Activated T-cell treated with anti-CD3 and anti-CD28 coated beads, Interleukin-2, amount 50 U/mL, for 1 hour (primary cell): ENCODE measurements at places on chromosomes 11 and 22.

DNA sequence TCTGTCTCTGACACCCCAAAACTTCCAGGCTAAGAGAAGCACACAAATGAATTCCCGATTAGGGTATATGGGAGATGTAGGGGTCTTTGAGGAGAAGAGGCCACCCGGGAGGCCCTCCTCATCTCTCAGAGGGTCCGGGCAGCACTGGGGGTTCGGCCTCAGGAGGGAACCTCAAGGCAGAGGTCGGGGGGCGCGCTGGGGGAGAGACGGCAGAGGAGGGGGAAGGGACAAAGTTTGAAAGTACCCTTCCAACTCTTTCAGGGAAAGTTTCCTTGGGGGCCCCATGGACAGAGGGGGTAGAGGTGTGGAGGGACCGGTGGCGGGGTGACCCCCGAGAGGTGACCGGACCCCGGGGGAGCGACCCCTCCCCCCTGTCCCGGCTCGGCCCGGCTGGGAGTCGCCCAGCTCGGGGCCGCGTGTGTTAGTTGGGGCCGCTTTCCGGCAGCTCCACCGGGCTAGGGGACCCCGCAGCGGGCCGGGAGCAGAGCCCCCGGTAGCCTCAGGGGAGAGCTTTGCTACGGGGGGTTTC, 3.3 kb upstream of the GCAT start:
- DNase-seq: no peak

GRCh38 chr11:100625041-100625440, 62.0 kb upstream of the ARHGAP42 start:
- DNase-seq: no peak

DNA sequence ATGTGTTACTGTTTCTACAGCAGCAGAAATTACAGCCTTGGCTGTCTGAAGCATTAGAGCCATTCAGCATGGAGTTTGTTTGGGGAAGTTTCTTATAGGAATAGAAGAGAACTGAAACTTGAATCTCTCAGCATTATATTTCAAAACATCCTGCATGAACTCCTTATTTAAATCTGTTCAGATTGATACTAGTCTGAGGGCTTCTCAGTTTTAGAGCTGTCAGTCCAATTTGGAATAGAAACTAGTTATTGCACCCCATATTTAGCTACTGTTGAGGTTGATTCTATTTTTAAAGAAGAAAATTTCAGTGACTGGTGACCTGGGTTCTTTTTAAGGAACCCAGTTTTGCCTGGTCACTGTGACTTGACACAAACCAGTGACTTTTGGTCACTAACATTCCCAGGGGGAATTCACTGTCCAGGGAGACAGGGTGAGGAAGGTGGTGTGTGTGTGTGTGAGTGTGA, 126.0 kb upstream of the TTC12 start:
- DNase-seq: no peak

DNA sequence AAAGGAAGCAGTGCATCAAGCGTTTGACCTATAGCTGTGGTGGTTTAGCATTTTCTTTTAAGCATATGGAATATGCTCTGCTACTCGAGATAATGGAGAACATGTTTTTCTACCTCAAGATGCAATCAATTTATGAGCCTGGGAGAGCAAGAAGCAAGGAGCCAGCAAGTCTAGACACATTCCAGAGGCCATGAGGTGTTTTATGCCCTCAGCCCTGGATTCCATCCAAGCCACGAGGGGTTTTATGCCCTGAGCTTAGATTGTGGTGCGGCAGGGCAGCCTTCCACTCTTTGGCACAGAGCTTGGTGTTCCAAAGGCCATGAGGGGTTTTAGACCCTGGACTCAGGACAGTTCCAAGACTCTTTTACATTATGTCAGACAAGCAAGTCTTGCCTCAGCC, 11.7 kb upstream of the DNAJB13 start:
- no peak for DNase-seq

GRCh38 chr11:96474263-96474662, 84.5 kb downstream of the JRKL start:
- DNase-seq: no peak

GRCh38 chr11:22582151-22582410, 43.5 kb downstream of the FANCF start:
- DNase-seq: no peak

DNA sequence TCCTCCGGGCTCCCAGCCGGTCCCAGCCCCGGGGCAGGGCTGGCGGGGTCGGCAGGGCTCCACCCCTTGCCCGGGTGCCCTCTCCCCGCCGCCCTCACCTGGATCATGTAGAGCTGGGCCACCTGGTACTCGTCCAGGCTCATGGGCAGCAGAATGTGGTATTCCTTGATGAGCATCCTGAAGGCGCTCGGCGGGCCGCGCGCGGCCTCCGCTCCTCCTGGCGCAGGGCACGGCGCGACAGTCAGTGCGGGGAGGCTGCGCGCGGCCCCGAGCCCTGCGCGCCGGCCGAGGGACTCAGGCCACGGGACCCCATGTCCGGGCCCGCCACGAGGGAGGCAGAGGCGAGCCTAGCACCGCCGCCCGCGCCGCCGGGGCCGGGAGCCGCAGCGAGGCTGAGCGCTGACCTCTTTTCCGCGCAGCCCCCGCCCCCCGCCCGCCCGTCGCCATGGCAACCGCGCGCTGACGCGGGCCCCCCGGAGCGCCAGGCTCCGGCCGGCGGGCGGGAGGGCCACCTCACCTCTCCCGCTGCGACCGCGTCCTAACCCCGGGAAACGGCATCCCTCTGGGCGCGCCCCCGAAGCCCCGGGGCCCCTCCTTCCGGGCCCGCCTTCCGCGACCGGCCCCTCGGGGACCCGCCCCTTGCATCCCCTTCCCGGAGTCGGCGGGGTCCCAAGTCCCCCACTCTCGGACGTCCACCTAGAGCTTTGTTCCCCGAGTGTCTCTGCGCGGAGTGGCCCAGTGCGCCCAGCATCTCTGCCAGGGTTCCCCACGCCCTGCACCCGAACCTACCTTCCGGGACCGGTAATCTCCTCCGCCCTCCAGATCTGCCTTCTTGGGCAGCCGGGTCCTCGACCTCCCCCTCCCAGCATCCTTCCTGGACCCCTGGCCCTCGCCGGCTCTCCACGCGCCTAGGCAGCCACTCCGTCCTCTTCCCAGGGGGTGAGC, 886 bp downstream of the PITPNM1 start:
- DNase-seq: peak; percentile 54

DNA sequence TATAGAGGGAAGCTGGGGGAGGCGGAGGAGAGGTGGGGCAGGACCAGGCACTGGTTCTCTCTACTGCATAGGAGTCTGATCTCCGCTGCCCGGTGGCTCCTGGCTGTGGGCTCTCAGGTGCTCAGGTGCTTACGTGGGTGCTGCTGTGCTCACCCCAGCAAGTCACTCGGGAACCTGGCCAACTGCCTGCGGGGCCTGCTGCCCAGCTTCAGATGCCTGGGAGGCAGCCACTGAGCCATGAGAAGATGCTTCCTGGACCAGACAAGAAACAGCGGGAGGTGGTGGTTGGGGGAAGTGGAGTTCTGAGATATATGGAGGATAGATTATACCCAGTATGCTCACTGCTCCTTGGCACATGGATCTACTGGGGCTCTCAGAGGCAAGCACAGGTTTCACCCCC, 1303.4 kb downstream of the TBC1D22A start:
- DNase-seq: no peak

- no peak for DNase-seq
Measured at GRCh38 chr11:65290448-65291165, 24.1 kb upstream of the CDC42EP2 start.

GRCh38 chr11:130071211-130071712, 1.6 kb downstream of the APLP2 start:
- DNase-seq: no peak

- no peak for DNase-seq
Measured at GRCh38 chr11:70671083-70671482, 272.8 kb downstream of the CTTN start.

DNA sequence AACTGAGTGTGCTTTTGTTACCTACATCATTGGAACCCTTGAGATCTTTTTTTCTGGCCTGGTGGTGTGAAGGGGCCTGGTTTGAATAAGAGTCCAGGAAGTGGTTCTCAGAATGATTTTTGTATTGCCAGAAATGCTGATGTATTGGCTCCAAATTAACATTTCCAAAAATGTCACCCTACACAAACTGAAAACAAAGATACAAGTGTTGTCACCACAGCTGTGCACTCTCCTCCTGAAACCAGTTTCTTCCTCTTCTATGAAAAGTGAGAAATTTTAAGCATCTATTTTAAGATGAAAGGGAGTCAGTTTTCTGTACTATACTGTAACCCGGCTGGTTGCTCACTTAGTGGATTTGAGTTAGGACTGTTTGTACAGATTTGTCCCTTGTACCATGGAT, 218.8 kb downstream of the PGR start:
- DNase-seq: no peak

GRCh38 chr11:5204787-5205186, 4.3 kb upstream of the OR51V1 start:
- no peak for DNase-seq

GRCh38 chr11:129639300-129639699, 176.3 kb upstream of the TMEM45B start:
- DNase-seq: no peak

- no peak for DNase-seq
Measured at GRCh38 chr11:97349201-97349600, 959.4 kb downstream of the JRKL start.

DNA sequence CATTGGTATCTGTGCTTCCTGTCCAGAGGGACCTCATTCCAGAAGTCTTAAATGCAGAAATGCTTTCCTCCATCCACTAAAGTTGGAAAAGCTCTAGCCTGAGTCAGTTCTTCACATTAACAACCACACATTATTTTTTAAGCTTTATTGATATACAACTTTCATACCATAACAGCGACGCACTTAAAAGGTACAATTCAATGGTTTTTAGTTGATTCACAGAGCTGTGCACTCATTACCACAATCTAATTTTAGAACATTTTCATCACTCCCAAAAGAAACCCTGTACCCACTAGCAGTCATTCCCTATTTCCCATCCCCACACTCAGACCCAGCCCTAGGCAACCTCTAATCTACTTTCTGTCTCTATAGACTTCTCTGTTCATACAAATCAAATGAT, 27.6 kb downstream of the GALNT18 start:
- no peak for DNase-seq

DNA sequence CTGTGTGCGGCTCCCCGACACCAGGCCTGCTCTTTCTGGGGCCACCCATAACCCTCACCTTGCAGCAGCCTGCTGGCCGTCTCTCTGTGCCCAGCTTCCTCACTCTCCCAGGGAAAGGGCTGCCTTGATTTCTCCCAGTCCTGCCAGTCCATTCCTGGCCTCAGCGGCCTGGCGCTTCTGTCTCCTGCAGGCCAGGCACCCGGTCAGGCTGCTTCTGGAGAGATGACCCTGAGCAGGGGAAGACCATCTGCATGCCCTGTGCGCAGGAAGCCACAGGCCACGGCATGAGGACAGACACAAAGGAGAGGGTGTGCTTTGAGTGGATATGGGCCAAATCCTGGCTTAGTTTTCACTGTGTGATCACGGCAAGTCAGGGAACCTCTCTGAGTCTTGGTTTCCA, 86.2 kb downstream of the TSPAN18 start:
- no peak for DNase-seq

- DNase-seq: peak; percentile 5
Measured at GRCh38 chr11:117186431-117186761, 7.9 kb downstream of the SIDT2 start.

DNA sequence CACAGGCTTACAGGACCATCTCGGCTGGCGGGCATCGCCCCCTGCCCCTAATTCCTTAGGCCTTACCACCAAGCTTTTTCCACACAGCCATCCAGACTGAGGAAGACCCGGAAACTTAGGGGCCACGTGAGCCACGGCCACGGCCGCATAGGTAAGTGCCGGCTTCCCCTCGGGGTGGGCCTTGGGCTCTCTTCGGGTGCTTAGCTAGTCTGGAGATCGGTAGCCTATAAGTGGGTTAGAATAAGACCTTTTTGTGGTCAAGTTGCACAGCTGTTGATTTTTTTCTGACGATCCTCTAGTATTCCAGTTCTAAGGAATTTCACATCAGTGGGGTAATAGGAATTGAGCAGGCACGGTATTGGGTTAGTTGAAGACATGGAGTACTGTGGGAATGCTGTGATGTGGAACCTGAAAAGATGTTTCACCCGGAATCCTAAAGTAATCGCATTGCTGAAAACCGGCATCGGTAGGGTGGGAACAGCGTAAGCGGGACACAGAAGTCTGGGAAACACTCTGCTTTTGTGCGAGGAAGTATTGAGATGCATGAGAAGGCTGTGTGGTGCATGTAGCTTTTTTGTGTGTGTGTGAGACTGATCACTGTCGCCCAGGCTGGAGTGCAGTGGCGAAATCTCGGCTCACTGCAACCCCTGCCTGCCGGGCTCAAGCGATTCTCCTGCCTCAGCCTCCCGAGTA, 669 bp downstream of the RPL27A start:
- DNase-seq: no peak
